ENCODE measurements at places on chromosomes 7 and 10.

- no peak for DNase-seq
These were observed 103.7 kb upstream of the RELN start for GRCh38 chr7:104093127-104093526.

GRCh38 chr10:3570855-3571266, 214.1 kb downstream of the KLF6 start:
- no peak for DNase-seq

GRCh38 chr7:151481650-151482505, 37.8 kb downstream of the RHEB start:
- no peak for DNase-seq

DNA sequence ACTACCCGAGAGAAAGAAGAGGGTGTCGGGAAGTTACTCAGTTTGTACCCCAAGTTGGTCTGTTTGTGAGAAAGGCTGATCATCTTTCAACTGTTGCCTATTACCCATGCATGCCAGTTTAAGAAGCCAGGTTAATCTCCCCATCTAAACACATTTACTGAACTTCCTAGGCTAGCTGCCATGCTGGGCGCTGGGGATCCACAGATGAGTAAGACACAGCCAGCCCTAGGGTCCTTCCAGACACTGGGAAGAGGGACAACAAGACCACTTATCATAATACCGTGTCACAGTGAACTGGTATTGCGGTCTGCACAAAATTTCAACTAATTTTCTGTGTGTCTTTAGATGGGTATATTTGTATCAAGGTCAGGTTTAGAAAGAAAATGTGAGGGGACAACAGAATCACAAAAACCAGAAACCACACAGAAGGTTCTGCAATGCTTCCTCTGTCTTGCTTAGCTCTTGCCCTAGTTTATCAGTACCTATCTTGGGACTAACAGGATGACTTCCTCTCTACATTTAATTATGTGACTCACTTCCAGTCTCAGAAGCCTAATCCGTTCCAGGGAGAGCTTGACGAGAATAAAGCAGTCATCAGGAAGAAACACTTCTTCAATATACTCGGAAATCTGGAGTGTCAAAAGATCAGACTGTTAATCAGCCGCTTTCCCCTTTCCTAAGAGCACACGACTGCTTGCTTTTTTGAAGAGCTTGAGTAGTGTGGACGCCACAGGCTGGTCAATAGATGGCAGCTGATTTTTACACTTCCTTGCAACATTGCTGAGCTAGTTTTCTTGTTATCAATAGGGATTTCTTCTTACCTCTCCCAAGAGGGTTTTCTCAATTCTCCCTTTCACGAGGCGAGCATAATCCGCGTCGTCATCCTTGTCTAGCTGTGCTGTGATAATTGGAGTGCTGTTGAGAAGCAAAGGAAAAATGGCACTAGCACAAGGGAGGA, 45.7 kb downstream of the POLR3A start:
- DNase-seq = no peak

DNA sequence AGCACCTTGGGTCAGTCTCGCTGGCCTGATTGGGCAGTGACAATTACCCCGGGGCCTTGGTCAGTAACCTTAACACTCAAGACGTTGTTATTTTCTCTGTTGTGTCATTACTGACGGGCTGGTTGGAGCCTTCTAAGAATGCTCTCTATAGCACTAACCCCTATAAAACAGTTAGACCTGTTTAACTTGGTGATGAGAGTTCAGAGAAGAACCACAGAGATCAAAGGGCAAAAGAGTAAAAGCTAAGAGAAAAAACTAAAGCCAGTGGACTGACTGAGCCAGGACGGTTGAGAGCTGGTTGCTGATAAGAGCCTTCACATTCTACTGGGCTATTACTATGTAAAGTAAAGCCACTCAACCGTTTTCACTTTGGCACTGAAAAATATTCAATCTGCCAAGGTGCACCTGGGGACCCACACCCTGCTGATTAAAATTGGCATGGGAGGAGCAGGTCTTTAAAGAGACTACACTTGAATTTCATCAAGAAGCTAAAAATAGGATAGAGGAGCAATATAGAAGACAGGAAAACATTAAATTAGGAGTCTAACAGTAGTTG, 13.6 kb upstream of the ITGB1 start:
- DNase-seq = no peak

DNA sequence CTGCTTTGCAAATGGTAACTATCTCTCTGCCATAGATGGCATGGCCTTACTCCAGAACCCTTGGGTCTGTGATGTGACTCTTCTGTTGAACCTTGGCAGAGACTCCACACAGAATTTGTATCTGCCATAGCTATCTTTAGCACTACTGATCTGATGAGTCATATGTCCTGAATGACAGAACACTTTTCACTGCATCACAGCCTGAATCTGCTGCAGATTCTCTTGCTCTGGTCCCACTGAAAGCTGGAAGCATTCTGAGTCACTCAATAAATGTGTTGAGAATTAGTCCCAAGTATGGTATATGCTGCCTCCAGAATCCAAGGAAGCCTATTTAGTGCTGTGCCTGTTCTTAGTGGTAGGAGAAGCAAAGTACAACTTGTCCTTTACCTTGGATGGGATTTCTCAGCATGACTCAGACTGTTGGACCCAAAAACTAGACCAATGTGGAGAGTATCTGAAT, 39.5 kb upstream of the ANKRD1 start:
- no peak for DNase-seq

All from GOT3 (cell line).